ENCODE measurements at places on chromosomes 3 and 15. TPM values are rescaled to one million over a fixed set of nuclear protein-coding genes. Genes with fewer than 3 reads are reported as not detected.

MYEF2 gene
- total RNA-seq, result 0.43 TPM

RTP1 gene
- total RNA-seq, result not detected

MST1R gene
- total RNA-seq, result 29.2 TPM

PCLAF gene
- total RNA-seq, result 11.7 TPM

MASP1 gene
- not detected for total RNA-seq

ZNF654 gene
- 8.5 TPM for total RNA-seq

DNAH12 gene
- under 0.01 TPM for total RNA-seq

LRRN1 gene
- total RNA-seq, result 0.72 TPM

SCAMP5 gene
- 0.72 TPM for total RNA-seq

Data from tracheal epithelial cell (primary cell).